ENCODE measurements at places on chromosomes 13 and 19.

- peak; percentile 93 for DNase-seq
These were observed 14.7 kb upstream of the ADGRE5 start for GRCh38 chr19:14366529-14366928.

GRCh38 chr13:94759120-94759728 lies 46.9 kb upstream of the SOX21 start:
- no peak for DNase-seq

- DNase-seq, result no peak
These were observed 31.6 kb downstream of the THSD1 start for GRCh38 chr13:52374389-52374788.

- DNase-seq, result no peak
These were observed 146.2 kb downstream of the SHISA2 start for GRCh38 chr13:25905611-25906010.

DNA sequence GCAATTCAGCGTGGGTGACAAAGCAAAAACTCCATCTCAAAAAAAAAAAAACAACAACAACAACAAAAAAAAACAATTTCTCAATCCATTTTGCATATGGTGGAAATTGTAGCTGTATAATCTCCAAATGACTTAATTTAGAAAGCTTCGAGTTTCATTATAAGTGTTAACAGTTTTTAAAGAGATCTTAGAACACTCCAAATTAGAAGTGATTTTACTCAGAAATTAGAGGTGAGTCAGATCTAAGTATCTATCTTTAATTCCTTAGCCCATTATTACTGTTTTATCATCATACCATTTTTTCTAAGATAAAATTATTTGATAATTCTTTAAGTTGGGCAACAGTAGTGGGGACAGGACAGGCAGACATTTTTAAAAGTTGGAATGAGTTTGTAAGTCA lies 60.5 kb downstream of the ZMYM2 start:
- DNase-seq, result no peak

DNA sequence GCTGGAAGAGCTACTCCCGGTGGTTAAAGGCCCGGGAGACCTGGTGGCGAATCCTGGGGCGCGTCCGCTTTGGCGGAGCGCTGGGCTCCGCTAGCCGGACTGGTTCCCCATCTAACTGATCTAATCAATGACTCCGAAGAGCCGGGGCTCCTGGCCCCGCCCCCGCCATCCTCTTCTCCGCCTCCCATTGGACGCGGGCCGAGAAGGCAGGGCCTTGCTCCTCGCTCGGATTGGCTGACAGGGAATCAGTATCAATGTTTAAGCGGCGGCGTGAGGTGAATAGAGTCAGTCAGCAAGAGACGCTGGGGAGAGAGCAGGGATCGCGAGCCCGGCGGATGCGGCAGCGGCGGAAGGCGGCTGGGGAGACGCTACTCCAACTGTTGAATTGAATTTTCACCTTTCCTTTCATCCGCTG lies 1.7 kb upstream of the PCDH17 start:
- peak; percentile 15 for DNase-seq

DNA sequence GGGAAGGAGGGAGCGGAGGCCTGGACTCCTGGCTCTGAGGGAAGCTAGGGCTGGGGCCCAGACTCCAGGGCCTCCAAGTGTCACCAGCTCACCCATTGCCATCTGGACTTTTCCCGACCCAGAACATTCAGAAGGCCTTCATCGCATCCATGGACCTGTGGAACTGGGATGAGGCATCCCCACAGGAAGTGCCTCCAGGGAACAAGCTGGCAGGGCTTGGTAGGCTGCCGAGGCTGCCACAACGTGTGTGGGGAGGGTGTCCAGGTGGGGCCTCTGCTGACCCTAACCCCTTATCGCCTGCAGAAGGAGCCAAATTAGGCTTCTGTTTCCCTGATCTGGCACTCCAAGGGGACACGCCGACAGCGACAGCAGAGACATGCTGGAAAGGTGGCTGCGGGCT lies 767 bp downstream of the ETV2 start:
- DNase-seq, result no peak

- DNase-seq, result peak; percentile 5
These were observed 8.9 kb downstream of the RTBDN start for GRCh38 chr19:12825254-12826131.

DNA sequence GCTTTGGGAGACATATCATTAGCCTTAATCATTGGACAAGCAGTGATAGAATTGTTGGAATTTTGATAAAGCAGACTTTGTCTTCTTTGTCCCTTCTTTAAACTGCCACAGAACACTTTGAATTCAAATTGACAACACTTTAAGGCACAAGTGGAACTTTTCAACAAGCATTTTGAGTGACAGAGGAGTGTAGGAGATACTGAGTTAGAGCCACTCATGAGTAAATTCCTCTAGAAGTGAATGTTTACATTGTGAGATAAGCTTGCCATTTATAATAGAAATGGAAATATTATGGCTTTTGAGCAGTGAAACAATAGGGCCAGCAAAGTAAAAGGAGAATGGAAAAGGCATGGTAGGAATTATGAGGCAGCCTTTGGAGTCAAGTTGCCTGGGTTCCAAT lies 515.8 kb downstream of the SLITRK6 start:
- DNase-seq, result no peak

- DNase-seq, result no peak
These were observed 37.8 kb upstream of the GAS6 start for GRCh38 chr13:113901642-113902041.

- DNase-seq, result peak; percentile 49
These were observed 77.0 kb downstream of the LRRC63 start for GRCh38 chr13:46288570-46289259.

DNA sequence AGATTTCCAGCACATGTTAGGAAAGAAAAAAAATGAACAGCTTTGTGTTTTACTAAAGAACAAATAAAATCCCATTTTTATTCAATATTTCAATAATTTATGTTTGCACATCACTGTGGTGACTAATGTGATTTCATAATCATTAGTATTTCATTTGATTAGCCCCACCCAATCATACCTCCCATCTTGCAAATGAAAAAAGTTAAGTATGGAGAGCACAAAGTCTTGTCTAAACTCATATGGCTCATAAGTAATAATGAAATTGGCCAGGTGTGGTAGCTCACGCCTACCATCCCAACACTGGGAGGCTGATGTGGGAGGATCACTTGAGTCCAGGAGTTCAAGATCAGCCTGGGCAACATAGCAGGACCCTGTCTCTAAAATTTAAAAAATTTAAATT lies 3.8 kb downstream of the ZNF490 start:
- no peak for DNase-seq

- peak; percentile 48 for DNase-seq
These were observed 11.4 kb downstream of the TPGS1 start for GRCh38 chr19:518598-519231.

DNA sequence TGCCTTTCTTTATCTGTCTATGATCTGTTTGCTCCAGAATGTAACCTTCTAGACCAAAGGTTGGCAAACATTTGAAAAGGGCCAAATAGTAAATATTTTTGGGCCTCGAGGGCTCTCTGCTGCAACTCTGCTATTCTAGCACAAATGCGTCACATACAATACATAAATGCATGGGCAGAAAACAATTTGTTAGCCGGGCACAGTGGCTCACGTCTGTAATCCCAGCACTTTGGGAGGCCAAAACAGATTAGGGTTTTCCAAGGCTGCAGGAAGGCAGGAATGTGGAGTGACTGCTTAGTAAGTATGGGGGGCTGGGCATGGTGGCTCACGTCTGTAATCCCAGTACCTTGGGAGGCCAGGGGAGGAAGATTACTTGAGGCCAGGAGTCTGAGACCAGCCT lies 21.9 kb upstream of the EVI5L start:
- no peak for DNase-seq

- peak; percentile 64 for DNase-seq
These were observed 607.6 kb downstream of the FGF9 start for GRCh38 chr13:22278336-22278929.

DNA sequence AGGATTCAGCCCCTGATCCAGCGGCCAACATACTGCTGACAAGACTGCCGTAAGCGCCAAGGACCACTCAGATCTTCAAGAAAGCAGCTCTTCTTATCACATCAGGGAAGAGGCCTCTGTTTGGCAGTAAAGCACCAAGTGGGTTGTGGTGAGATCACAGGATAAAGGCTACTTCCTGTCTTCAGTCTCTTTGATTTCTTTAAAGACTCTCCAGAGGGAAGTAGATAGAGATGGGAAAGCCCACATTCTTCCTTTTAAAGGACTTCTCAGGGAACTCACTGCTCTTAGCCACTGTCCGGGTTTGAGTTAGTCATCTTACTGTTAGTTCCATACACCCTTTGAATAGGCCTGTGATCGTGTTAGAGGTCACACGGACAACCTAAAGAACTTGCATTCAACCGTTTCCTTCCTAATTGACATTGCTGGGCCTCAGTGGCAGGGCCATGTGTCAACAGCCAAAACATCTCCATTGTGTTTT lies 47.2 kb upstream of the POMP start:
- DNase-seq, result peak; percentile 15

DNA sequence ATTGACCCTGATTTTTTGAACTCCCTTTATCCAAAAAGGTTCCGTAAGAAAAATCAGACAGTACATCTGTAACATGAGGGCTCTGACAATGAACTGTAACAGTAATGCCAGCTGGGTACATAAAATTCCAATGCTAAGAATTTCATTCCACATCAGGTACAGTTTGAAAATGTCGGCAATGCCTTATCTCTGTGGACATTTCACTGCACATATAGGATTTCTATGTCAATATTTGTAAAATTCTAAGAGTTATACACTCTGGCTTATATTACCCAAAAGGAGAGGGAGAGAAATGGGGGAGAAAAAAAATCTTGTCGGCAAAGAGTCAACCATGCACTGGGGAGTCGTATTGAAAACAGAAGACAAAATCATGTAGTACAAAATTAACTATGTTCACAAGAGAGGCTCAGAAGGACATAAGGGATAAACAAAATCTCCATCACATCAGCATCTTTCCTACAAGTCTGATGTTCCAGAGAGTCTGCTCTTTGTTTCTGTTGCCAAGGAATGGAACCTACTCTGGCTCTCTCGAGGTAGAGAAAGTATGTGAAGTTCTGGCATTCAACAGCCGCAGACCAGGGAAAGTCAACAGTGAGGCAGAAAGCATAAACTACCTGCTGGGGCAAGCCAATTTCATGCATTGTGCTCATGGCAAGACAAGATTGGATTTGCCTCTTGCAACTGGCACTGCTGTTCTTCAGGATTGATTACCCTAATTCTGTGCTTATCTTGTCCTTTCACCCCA lies 72.4 kb downstream of the STARD13 start:
- no peak for DNase-seq

GRCh38 chr19:4115818-4116385 lies 8.0 kb downstream of the MAP2K2 start:
- DNase-seq, result no peak

GRCh38 chr13:77009011-77009410 lies 17.1 kb downstream of the CLN5 start:
- DNase-seq, result no peak

- no peak for DNase-seq
These were observed 12.9 kb downstream of the SPC24 start for GRCh38 chr19:11142528-11143171.

- no peak for DNase-seq
These were observed 40.3 kb upstream of the FAM124A start for GRCh38 chr13:51181786-51182383.

DNA sequence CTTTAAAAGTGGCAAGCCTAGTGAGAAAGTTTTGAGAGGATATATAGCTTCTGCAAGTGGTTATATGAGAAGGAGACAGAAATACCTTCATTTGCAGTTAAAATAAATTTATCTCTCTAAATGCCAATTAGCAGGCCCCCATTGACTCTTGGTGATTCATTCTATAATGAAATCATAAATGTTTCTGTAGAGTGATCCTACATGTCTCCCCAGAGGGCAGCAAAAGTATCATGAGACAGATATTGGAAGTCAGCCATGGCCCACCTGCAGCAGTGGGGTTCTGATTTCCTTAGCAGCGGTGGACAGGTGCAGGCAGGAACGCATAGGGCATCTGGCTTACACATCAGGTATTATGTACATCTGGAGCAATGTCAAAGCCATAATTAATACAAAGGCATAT lies 385.4 kb upstream of the SLC10A2 start:
- no peak for DNase-seq

GRCh38 chr13:26946684-26947343 lies 186.2 kb upstream of the GPR12 start:
- no peak for DNase-seq

DNA sequence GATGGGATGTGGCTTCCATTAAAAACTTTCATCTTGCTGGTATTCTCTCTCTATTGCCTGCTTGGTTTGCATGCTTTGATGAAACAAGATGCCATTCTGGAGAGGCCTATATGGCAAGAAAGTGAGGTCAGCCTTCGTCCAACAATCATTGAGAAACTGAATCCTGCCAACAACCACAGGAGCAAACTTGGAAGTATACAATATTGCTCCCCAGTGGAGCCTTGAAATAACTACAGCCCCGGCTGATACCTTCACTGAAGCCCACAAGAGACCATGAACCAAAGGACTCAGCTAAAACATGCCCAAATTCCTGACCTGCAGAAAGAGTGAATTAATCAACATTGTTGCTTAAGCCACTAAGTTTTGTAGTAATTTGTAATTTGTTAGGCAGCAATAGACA lies 82.5 kb upstream of the FGF14 start:
- DNase-seq, result no peak

GRCh38 chr19:15251010-15251748 lies 18.9 kb upstream of the EPHX3 start:
- no peak for DNase-seq

DNA sequence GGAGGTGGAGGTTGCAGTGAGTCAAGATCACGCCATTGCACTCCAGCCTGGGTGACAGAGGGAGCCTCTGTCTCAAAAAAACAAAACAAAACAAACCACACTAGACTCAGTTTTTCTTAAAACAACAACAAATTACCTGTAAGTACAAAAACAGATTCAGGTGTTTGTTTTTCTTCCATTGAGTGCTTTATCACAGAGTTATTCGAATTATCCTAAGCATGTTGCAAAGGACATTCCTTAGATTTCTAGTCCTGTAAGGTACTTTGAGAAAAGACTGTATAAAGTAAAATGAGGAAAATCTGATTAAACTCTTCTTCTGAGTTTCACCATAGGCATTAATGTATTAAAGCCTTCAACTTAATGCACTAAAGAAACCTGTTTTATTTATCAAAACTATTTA lies 2.2 kb upstream of the EEF1AKMT1 start:
- no peak for DNase-seq

DNA sequence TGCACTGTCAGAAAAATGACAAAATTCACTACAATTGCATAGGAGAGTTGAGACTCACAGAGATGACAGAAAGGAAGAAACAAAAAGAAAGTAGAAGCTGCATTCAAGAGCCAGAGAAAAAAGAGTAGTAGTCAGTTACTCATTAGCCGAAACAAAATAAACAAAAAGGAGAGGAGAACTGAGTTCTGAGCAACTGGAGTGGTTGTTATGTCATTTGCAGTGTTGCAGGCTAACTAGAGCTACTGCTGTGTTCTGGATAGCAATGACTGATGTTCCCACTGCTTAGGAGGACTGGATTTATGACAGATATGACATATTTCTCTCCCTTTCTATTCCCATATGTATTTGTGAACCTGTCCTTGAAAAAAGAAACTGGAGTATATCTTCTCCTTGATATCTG lies 482.6 kb downstream of the RFC3 start:
- no peak for DNase-seq

DNA sequence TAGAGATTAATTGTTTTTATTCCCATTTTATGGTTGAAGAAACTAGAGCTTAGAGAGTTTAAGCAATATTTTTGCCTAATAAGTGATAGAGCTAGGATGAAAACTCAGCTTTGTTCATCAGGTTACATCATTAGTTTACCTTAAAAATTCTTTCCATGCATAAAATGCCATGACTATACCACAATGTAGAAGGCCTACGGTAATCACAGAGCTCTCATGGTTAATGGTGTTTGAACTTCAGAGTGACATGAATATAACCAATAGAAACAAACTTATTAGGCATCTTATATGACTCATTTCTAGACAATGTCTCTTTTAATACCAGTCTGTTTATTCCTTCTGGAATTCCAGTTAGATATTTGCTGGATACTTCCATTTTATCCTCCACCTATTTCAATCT lies 78.5 kb downstream of the FGF9 start:
- no peak for DNase-seq
